NT2/D1 (cell line): ENCODE measurements at places on chromosomes 12 and 14.

- no peak for DNase-seq
Observed at GRCh38 chr12:106114447-106115068, 24.2 kb downstream of the NUAK1 start.

GRCh38 chr12:68270358-68270757, 17.0 kb upstream of the IL22 start:
- no peak for DNase-seq

GRCh38 chr14:100844082-100844408, 18.1 kb downstream of the MEG3 start:
- DNase-seq: no peak

DNA sequence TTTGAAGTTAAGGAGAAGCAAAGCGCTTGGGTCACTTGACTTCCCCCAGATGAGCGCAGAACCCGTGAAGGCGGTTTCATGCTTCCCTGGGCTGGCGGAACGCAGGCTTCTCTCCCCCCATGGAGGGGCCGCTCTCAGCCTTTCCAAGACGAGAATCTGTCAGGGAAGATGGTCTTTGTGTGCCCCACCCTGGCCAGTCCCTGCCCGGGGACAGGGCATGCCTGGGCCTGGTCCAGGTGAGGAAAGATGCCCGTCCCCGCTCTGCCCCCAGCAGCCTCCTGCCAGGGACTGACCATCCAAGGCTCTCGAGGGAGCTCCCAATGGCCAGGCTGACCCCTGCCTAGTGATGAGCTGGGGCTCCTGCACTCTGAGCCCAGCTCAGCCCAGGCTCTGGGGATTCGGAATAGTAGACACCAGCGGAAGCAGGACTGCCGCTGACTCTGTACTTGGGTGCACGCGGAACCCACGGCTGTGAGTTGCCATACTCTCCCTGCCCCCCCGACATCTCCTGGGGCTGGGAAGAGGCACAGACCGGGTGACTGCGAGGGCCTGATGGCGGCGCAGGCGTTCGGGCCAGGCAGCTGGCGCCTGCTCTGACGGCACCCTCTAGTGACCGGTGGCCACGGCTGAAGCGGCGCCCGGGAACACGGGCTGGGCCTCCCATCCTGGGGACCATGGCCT, 142.2 kb upstream of the FKBP4 start:
- DNase-seq: no peak

DNA sequence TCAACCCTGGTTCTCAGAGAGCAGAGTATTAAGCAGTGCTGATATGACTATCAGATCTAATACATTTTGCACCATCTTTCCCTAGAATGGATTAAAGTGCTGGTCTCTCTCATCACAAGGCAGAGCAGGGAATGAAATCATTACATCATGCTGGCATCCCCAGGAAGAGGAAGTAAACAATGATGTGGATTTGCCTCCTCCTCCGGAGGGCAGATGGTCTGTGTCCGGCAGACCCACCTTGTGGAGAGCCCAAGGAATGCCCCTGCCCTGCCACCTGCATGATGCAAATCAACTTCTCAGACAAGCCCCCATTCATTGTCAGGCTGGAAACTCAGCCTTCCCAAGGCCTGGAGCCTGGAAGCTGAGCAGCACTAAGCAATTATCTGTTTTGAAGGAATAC, 1149.1 kb downstream of the VRK1 start:
- no peak for DNase-seq
